NCI-H1694 treated with DMSO at 0.1 percent for 48 hours (cell line): ENCODE measurements at places on chromosomes 1 and 21.

DNA sequence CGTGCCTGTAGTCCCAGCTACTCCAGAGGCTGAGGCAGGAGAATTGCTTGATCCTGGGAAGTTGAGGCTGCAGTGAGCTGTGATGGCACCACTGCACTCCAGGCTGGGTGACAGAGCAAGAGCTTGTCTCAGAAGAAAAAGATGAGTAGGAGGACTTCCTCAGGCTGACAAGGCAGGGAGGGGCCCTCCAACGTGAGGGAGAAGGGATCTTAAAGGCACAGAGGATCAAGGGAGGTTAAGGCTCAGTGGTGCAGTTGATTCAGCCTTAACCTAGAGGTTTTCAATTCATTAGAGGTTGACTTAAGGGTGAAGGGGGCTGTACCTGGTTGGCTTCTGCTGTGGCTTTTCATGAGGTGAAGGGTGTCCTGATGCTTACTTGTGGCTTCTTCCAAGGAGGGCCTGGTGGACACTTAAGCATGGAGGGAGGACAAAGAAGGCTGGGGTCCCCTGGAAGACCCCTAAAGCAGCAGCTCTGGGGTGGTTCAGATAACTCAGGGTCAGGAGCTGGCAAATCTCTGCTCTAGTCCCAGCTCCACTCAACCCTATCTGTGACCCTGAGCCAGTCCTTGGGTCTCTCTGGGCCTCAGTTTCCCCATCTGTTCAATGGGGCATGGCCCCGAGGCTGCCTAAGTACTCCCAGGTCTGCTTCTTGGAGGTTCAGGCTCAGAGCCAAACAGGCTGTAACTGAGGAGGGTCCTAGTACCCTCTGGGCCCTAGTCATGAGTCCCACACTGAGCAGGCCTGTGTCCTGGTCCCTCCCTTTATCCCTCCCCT lies 6.3 kb downstream of the EXTL1 start:
- DNase-seq: no peak

DNA sequence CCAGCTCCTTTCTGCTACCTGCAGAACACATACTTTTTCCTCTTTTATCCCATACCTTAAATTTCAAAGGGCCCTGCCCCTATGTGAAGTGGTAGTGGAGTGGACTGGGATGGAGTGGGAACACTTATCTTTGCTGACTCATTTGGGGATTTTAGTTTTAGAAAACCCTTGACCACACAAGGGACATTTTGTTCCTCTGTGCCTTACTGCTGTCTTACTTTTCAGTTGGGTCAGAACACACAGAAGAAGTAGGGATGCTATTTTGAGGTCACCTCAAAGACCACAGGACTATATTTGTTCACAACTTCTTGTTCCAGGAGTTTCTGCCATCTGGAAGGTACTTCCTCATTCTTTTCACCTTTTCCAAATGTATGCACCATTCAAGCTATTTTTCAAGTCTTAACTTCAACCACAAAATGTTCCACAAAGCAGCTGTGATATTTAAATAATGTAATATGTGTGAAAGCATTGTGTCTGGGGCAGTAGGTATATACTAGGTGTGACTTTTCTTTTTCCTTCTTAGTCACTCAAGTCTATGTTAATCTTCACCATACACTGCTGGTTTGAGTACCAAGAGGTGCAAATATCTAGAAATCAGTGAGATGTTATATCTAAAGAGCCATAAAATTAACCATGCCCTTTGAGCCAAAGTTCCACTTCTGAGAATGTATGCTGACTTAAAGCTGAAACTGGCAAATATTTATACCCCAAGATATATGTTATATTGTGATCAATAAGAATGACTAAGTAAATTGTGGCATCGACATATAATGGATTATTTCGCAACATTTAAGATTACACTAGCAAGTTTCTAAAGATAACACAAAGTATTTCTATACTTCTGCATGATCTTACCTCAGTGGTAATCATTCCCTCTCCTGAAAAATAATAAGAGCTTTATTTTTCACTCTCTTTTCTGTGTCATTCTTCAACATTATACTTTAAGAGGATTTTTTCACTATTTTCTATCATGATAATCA lies 308.5 kb downstream of the MRPL39 start:
- DNase-seq: no peak

GRCh38 chr21:15001113-15001512 lies 63.7 kb downstream of the NRIP1 start:
- no peak for DNase-seq

- no peak for DNase-seq
Measured at GRCh38 chr1:116408193-116408592, 35.1 kb downstream of the ATP1A1 start.

DNA sequence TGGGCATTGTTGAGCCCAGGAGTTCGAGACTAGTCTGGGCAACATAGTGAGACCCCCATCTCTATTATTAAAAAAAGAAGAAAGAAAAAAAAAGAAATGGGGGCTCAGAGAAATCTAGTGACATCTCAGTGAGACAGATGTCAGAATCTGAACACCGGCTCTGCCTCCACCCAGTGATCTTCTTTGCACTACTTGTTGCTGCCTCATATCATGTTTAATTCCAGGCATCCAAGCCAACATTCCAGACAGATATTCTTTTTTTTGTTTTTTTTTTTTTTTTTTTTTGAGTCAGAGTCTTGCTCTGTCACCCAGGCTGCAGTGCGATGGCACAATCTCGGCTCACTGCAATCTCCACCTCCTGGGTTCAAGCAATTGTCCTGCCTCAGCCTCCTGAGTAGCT lies 5.0 kb upstream of the ARL8A start:
- no peak for DNase-seq

- no peak for DNase-seq
Measured at GRCh38 chr1:4081806-4082711, 182.0 kb upstream of the C1orf174 start.

GRCh38 chr1:92707292-92707691 lies 77.6 kb downstream of the EVI5 start:
- DNase-seq: no peak

- no peak for DNase-seq
Measured at GRCh38 chr1:52920791-52921291, 699 bp downstream of the ECHDC2 start.

- no peak for DNase-seq
Measured at GRCh38 chr1:69794831-69795230, 227.1 kb downstream of the LRRC7 start.

- no peak for DNase-seq
Measured at GRCh38 chr1:172393354-172393753, 27.1 kb upstream of the C1orf105 start.

- peak; percentile 67 for DNase-seq
Measured at GRCh38 chr1:44571712-44572571, 102.3 kb downstream of the TMEM53 start.

DNA sequence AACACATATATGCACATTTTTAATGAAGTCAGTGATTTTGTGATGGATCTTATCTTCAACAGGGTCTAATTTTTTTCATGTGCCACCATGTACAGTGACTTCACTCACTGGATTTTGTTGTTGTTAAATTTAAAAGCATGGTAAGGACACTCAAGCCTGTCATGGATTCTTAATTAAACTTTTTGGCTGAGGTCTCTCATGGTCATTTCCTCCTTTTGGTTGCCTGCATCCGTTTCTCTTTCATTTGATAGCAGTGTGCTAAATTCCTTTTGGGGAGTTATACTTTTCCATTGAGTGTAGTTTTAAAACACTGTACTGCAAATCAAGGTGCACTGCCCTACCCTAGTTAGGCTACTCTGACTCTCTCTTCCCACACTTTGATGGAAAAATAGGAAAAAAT lies 13.2 kb upstream of the CRB1 start:
- no peak for DNase-seq

DNA sequence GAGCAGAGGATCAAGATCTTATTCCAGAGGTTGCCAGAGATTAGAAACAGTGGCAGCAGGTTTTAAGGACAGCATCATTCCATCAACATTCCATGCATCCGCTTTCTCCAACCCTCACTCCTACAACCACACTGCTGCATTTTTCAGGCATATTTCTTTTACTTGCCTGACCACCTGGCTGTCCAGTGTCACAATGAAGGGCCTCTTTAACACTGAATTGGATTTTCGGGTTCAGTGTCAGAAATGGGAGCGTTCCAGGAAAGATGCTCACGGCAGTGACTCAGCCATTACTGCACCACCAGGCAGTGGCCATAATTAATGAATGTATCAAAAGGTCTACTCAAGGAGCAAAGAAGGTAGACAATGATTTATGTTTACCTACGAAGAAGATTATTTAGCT lies 200.4 kb upstream of the ESRRG start:
- DNase-seq: no peak

DNA sequence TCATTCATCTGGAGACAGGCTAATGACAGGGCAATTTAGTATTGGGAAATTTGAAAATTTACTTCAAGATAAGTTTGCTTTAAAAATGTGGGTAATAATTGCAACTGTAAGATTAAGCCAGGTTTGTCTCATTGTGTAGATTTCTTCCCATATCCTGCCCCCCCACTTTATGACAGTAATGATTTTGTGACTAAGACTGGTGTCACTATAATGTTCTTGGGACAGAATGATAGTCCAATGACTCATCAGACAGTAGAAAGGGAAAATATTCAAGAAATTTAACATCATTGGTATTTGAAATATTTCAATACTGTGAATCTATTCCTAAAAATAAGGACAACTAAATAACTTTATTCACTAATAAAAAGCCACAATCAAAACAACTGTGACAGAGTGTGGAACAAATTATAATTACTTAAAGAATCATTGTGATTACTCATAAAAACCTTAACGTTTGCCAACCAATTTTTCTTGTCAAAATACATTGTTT lies 36.7 kb downstream of the FH start:
- no peak for DNase-seq

GRCh38 chr1:150619576-150620509 lies 9.6 kb downstream of the ENSA start:
- DNase-seq: peak; percentile 4

GRCh38 chr1:109241344-109241743 lies 8.0 kb upstream of the CELSR2 start:
- DNase-seq: peak; percentile 48

GRCh38 chr1:201626629-201627275 lies 87.8 kb downstream of the NAV1 start:
- no peak for DNase-seq

DNA sequence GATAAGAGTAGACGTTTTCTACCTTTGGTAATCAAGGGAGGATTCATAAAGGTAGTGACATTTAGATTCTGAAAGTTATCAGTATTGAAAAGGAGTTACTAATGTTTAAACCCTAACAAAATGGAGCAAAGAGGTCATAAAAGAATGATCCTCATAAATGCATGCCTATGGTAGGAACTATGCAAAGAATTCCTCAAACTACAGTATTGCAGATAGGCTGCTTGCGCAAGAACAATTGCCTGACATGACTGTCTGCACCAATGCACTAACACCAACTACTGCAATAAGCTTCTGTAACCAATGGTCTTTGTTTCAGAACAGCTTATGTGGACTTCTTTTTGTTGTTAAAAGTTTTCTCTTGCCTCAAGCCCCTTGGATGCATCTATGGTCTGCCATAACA lies 597.3 kb upstream of the ADGRL4 start:
- no peak for DNase-seq

- DNase-seq: no peak
Measured at GRCh38 chr1:6028042-6028850, 17.4 kb upstream of the KCNAB2 start.

- no peak for DNase-seq
Measured at GRCh38 chr1:11156441-11156840, 32.7 kb upstream of the ANGPTL7 start.

DNA sequence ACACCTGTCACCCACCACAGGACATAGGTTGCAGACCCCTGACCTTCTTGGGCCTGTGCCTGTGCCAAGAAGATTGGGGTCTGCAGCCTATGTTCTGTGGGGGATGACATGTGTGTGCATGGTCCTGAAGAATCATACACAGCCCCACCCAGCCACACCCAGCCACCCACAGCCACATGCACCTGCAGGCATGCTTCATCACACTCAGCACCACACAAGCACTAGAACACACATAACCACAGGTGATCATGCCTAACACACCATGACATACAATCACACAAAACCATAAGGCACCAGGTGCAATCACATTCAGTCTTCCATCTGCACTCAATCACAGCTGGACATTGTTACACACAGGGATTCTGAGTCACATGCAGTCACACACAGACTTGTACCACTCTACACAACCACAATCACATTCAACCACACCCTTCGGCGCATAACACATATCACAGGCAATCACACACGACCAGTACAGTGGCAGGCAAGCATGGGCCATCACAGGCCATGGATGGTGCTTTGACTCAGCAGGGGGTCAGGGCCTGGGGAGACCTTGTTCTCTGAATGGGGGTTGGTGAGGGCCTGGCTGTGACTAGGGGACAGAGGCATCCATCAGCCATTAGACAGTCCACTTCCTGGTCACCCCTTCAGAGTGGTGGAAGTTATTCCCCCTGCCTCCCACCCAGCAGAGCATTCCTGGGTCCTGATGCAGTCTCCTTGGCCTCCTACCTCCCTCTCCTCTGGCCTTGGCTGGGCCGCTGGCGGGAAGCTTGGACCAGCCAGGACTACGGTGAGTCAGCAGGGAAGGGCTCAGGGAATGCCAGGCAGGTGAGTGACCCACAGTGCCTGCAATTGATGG lies 44.3 kb upstream of the EPS8L3 start:
- DNase-seq: no peak

GRCh38 chr1:41812051-41812450 lies 106.7 kb downstream of the HIVEP3 start:
- peak; percentile 66 for DNase-seq

DNA sequence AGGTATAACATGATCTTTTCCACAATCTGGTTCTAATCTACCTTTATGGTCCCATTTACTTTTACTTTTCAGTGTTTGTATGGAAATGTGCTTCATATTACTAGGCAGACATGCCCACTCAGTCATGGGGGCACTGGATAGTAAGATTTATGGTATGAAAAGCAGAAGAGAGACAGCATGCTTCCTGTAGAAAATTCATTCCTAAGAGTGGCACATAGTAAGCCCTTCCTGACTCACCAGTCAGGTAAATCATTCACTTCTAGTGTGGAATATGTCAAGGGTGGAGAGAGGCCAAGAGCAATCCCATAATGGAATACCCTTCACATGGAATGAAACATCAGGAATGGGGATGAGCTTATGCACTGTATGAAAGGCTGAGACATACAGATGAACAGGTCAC lies 49.5 kb upstream of the BCL10 start:
- no peak for DNase-seq

GRCh38 chr21:37450445-37450941 lies 83.9 kb downstream of the DYRK1A start:
- DNase-seq: no peak

DNA sequence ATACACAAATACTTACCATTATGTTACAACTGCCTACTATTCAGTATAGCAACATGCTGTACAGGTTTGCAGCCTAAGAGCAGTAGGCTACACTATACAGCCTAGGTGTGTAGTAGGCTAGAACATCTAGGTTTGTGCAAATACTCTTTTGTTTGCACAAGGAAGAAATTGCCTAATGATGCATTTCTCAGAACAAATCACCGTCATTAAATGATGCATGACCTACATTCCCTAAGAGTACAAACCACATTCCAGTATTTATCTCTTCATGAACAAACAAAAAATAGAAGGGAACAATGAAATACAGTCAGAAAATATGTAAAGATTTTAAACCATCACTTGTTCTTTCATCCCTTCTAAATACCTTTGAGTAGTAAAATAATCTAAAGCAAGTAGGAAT lies 109.7 kb upstream of the HP1BP3 start:
- DNase-seq: no peak

GRCh38 chr1:7012461-7012924 lies 227.2 kb downstream of the CAMTA1 start:
- DNase-seq: no peak

- DNase-seq: peak; percentile 49
Measured at GRCh38 chr1:202170726-202171125, 10.3 kb upstream of the PTPN7 start.

- no peak for DNase-seq
Measured at GRCh38 chr1:3244025-3244926, 175.3 kb downstream of the PRDM16 start.
